ENCODE measurements at places on chromosomes 1 and 21.

GRCh38 chr1:229195246-229195645, 75.7 kb upstream of the RAB4A start:
- H3K4me1 ChIP-seq: no peaks in the 10 kb centered on the region
- no peaks in the 10 kb centered on the region for H3K36me3 ChIP-seq
- peaks cover 3% of the 10 kb centered on the region for H3K27me3 ChIP-seq
- H3K4me3 ChIP-seq: no peak overlapping the region
- no peak overlapping the region for H3K27ac ChIP-seq

- H3K36me3 ChIP-seq: peaks cover 20% of the 10 kb centered on the region
- peaks cover 11% of the 10 kb centered on the region for H3K4me1 ChIP-seq
- no peak for DNase-seq
- no peak overlapping the region for H3K4me3 ChIP-seq
- no peaks in the 10 kb centered on the region for H3K27me3 ChIP-seq
- no peak overlapping the region for H3K27ac ChIP-seq
These were observed 16.2 kb downstream of the CHRNB2 start for GRCh38 chr1:154583773-154584172.

- DNase-seq: no peak
- no peak overlapping the region for H3K27ac ChIP-seq
- H3K4me1 ChIP-seq: no peaks in the 10 kb centered on the region
- H3K36me3 ChIP-seq: no peaks in the 10 kb centered on the region
- H3K27me3 ChIP-seq: peaks cover 13% of the 10 kb centered on the region
- H3K4me3 ChIP-seq: no peak overlapping the region
These were observed 18.7 kb upstream of the CAMK1G start for GRCh38 chr1:209564849-209565248.

DNA sequence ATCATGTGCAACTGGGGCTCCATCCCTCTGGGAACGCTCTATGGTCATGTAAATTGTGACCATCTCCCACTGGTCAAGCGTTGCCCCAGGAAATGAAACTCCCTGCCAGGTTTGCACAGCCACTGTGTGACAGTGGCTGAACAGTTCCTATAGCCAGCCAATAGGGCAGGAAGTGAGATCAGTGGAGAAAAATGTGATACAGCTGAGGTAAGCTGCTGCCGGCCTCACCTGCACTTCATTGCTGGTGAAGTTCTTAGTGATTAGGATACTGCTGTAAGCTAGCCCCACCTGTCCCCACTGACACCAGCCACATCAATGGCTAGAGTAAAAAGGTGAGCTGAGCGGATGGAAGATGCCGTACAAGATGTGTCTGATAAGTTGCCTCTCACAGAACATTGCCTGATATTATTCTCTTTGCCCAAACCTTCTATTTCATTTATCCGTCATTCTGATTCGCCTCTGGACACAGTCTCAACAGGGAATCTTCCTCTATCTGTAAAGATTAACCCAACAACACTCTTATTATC, 38.4 kb upstream of the CDC42BPA start:
- no peaks in the 10 kb centered on the region for H3K36me3 ChIP-seq
- DNase-seq: no peak
- H3K27ac ChIP-seq: peak overlapping the region; percentile 46
- no peaks in the 10 kb centered on the region for H3K27me3 ChIP-seq
- H3K4me1 ChIP-seq: peaks cover 22% of the 10 kb centered on the region
- no peak overlapping the region for H3K4me3 ChIP-seq

- H3K27me3 ChIP-seq: no peaks in the 10 kb centered on the region
- DNase-seq: no peak
- peaks cover 74% of the 10 kb centered on the region for H3K4me1 ChIP-seq
- H3K36me3 ChIP-seq: no peaks in the 10 kb centered on the region
- peak overlapping the region; percentile 56 for H3K4me3 ChIP-seq
These were observed 13.5 kb downstream of the ADAMTSL4 start for GRCh38 chr1:150562446-150563339.

DNA sequence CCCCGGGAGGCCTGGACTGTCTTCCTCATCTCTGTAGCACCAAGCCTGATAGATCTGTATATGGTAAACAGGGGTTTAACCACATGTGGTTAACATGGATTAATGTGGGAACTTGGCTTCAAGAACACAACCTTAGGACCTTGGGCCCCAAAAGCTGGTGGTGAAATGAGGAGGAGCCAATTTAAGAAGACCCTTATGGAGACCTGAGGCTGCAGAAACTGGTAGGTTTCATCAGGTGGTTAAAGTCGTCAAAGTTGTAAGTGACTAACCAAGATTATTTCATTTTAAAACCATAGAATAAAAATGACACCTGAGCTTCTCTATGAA, 14.0 kb downstream of the THEMIS2 start:
- no peaks in the 10 kb centered on the region for H3K4me1 ChIP-seq
- DNase-seq: no peak
- H3K27me3 ChIP-seq: no peaks in the 10 kb centered on the region

DNA sequence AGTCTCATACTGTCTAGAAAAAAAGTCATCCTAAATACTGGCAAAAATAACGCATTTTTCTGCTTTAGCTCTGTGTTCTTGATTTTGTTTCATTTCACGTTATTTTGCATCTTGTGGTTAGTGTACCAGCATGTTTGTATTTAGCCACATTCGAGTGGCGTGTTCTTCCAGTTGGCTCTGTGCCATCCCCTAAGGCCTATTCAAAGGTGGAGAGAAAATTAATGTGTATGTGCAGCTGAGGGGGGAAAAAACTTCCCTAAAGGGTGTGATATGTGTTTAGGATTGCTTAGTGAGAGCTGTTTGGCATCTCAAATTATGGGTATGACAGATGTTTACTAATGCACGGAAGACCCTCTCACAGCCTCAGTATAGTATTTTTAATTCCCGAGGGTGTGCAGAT, 12.1 kb downstream of the DNAJC16 start:
- no peaks in the 10 kb centered on the region for H3K4me1 ChIP-seq
- no peak overlapping the region for H3K4me3 ChIP-seq
- H3K27me3 ChIP-seq: no peaks in the 10 kb centered on the region
- H3K36me3 ChIP-seq: peaks cover 100% of the 10 kb centered on the region

GRCh38 chr1:230828421-230828820, 39.9 kb downstream of the C1orf198 start:
- peaks cover 75% of the 10 kb centered on the region for H3K4me1 ChIP-seq
- no peaks in the 10 kb centered on the region for H3K27me3 ChIP-seq
- H3K36me3 ChIP-seq: no peaks in the 10 kb centered on the region
- H3K4me3 ChIP-seq: no peak overlapping the region

- no peak overlapping the region for H3K27ac ChIP-seq
- no peaks in the 10 kb centered on the region for H3K36me3 ChIP-seq
- peaks cover 74% of the 10 kb centered on the region for H3K27me3 ChIP-seq
- no peak for DNase-seq
- no peaks in the 10 kb centered on the region for H3K4me1 ChIP-seq
These were observed 7.5 kb downstream of the CCDC27 start for GRCh38 chr1:3759796-3760195.

GRCh38 chr1:177872308-177872900, 97.5 kb downstream of the SEC16B start:
- H3K27me3 ChIP-seq: peaks cover 9% of the 10 kb centered on the region
- DNase-seq: no peak
- no peak overlapping the region for H3K4me3 ChIP-seq
- no peaks in the 10 kb centered on the region for H3K36me3 ChIP-seq
- H3K27ac ChIP-seq: no peak overlapping the region
- no peaks in the 10 kb centered on the region for H3K4me1 ChIP-seq

- peak; percentile 39 for DNase-seq
- no peaks in the 10 kb centered on the region for H3K27me3 ChIP-seq
- H3K4me1 ChIP-seq: no peaks in the 10 kb centered on the region
- no peak overlapping the region for H3K27ac ChIP-seq
These were observed 30.1 kb downstream of the TNFRSF1B start for GRCh38 chr1:12196641-12197482.

DNA sequence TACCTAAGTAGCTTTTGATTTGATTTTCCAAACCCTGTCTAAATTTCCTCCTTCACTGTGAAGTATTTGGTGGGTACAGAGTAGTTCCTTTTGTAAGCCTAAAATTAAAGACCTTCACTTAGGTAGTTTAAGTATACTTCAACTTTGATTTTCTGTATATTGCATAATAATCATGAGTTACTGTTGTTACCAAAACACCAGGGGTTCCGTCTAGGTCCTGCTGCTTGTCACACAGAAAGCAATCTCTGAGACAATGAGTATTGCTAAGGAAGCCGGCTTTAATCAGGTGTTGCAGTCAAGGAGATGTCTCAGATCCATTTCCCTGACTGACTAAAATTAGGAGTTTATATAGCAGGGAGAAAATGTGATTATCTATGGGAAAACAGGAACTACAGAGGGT, 15.3 kb downstream of the RPS6KC1 start:
- peaks cover 22% of the 10 kb centered on the region for H3K4me1 ChIP-seq
- no peaks in the 10 kb centered on the region for H3K27me3 ChIP-seq
- DNase-seq: no peak
- H3K36me3 ChIP-seq: no peaks in the 10 kb centered on the region
- no peak overlapping the region for H3K4me3 ChIP-seq
- no peak overlapping the region for H3K27ac ChIP-seq

- no peaks in the 10 kb centered on the region for H3K36me3 ChIP-seq
- peaks cover 7% of the 10 kb centered on the region for H3K4me1 ChIP-seq
- no peak for DNase-seq
- H3K27me3 ChIP-seq: peaks cover 66% of the 10 kb centered on the region
- H3K27ac ChIP-seq: no peak within 1 kb of the TSS
- H3K4me3 ChIP-seq: peak within 1 kb of the TSS; percentile 42
These were observed at the start of gene FAM163A for GRCh38 chr1:179742717-179743678. Gene FAM163A (plus strand): TSS chr1:179743291. CDS start chr1:179813098, 69,807 bp downstream.

DNA sequence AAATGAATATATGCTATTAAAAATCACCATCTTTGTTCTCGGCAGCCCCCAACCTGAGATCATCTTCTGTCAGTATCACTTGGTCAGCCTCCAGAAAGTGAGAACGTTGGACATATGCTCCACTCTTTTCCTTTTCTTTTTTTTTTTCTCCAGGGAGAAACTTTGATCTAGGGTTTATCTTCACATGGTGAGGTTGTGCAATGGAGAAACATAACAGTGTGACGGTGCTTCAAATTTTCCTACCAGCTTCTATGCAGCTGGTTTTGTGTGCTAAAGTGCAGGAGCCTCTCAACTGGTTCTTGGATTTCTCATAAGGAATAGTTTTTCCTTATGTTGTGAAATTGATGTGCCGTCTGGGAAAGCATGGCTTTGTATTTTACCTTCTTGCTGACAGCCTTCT, 1202.9 kb downstream of the NCAM2 start:
- no peak overlapping the region for H3K27ac ChIP-seq
- DNase-seq: no peak
- H3K4me3 ChIP-seq: no peak overlapping the region
- H3K36me3 ChIP-seq: no peaks in the 10 kb centered on the region

- H3K4me3 ChIP-seq: no peak overlapping the region
- no peaks in the 10 kb centered on the region for H3K4me1 ChIP-seq
- no peak for DNase-seq
- H3K27me3 ChIP-seq: no peaks in the 10 kb centered on the region
- no peaks in the 10 kb centered on the region for H3K36me3 ChIP-seq
These were observed 214.5 kb downstream of the RGS7 start for GRCh38 chr1:241142493-241142892.

GRCh38 chr1:89523572-89524368, 859 bp upstream of the LRRC8B start:
- peak overlapping the region; percentile 87 for H3K27ac ChIP-seq
- no peaks in the 10 kb centered on the region for H3K27me3 ChIP-seq
- peaks cover 36% of the 10 kb centered on the region for H3K4me1 ChIP-seq
- DNase-seq: peak; percentile 37

- H3K4me3 ChIP-seq: no peak overlapping the region
- H3K27ac ChIP-seq: no peak overlapping the region
- peaks cover 22% of the 10 kb centered on the region for H3K4me1 ChIP-seq
- H3K27me3 ChIP-seq: no peaks in the 10 kb centered on the region
- no peaks in the 10 kb centered on the region for H3K36me3 ChIP-seq
These were observed 39.6 kb upstream of the DOCK7 start for GRCh38 chr1:62727656-62728407.

GRCh38 chr21:34148826-34149558, 75.6 kb downstream of the MRPS6 start:
- no peak for DNase-seq
- no peaks in the 10 kb centered on the region for H3K27me3 ChIP-seq
- H3K4me3 ChIP-seq: no peak overlapping the region
- no peaks in the 10 kb centered on the region for H3K4me1 ChIP-seq
- no peak overlapping the region for H3K27ac ChIP-seq

DNA sequence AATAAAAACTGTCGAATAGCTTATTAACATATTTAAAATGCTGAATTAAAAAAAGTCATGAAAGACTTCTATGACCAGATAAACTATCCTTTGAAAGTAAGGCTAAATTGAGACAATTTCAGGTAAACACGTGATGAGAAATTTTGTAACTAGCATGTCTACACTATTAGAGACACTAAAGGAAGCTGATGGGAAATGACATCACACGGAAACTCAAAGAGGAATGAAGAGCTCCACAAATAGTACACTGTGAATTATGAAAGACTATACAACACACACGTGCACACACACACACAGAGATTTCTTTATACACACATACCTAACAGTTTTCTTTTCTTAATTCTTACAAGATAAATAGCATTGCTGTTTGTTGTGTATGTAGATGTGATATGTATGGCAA, 70.9 kb upstream of the PLA2G4A start:
- H3K27ac ChIP-seq: no peak overlapping the region
- no peaks in the 10 kb centered on the region for H3K4me1 ChIP-seq

DNA sequence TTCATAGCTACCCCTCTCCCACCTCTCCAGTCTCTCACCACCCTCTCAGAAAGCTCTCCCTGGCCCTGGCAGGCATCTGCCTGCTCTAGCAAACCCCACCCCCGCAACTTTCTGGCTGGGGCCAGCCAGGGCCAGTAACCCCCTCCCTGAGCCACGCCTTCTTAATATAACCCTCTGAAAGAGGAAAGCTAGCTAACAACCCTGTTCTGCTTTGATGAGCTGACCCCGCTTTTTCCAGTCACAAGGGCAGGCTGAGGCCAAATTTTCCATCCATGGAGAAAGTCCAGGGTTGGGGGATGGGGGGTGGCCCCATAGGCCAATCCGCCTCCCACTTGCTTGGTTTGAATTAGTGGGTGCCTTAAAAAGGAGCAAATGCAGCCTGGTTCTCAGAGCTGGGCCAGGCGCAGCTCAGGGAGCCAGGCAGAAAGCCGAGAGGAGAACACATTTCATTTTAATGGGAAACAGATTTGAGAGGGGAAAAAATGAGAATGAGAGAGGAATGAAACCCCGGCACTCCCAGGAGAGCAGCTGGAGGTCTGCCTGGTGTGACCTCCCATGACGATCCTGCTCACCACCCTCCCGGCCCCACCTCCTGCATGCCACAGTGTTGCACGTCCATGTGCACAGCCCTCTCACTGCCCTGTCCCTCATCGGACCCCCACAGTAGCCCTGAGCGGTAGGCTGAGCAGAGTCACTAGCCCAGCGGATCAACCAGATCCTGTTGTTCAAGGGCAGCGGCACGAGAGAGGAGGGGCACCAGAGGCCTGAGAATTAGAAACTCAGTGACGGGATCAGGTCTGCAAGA, 62.3 kb downstream of the OPTC start:
- H3K4me1 ChIP-seq: peaks cover 43% of the 10 kb centered on the region
- H3K27ac ChIP-seq: peak overlapping the region; percentile 96
- H3K4me3 ChIP-seq: peak overlapping the region; percentile 49
- peak; percentile 80 for DNase-seq

DNA sequence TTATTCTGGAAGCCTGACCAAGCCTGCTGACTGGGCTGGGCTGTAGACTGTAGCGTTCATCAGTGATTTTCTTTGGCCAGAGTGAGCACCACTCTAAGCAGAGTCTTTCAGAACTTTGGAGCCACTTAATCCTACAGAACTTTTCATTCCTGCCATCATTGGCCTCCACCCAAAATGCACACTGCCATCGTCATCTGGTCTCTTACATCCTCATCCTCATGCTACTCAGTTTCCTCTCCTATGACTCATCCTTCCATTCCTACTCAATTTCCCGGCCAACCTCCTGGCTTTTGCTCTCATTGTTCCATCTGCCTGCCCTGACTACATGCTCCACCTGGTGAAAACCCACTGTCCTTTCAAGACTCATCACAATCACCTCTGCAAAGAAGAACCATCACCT, 233.8 kb upstream of the USP25 start:
- no peak overlapping the region for H3K4me3 ChIP-seq
- no peaks in the 10 kb centered on the region for H3K36me3 ChIP-seq
- DNase-seq: no peak
- H3K4me1 ChIP-seq: no peaks in the 10 kb centered on the region
- H3K27ac ChIP-seq: no peak overlapping the region
- no peaks in the 10 kb centered on the region for H3K27me3 ChIP-seq
